Mesenteric fat pad (tissue), 1 donor: ENCODE measurements at places on chromosomes 3 and 15.

DNA sequence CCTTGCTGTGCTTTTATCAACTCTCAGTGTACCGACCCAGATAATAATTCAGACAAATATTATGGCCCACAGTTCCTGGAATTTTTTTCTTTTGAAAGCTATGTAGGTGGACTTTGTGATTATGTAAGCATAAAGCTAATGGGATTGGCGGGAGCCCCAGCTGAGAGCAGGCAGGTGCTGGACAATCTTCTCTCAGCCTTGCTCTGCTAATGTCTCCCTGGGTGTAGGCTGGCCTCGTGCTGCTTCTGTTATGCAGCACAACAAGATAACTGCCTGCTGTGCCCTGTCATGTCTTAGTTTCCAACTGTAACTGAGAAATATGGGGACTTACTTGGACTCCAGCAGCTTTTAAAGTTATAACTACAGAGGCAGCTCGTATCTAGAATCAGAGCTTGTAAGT, 415.0 kb downstream of the PDCD6IP start:
- DNase-seq, result no peak

GRCh38 chr3:142664311-142664710, 59.5 kb upstream of the TRPC1 start:
- DNase-seq, result no peak

- DNase-seq, result peak; percentile 45
Observed at GRCh38 chr3:9214185-9214584, 35.3 kb downstream of the SRGAP3 start.

GRCh38 chr3:12138044-12138443, 20.7 kb downstream of the TIMP4 start:
- no peak for DNase-seq

GRCh38 chr3:183277260-183277659, 24.2 kb downstream of the B3GNT5 start:
- DNase-seq, result no peak

GRCh38 chr3:133880886-133881455, 14.7 kb downstream of the RAB6B start:
- DNase-seq, result peak; percentile 67

- DNase-seq, result no peak
Observed at GRCh38 chr3:11386465-11387113, 114.4 kb downstream of the ATG7 start.

DNA sequence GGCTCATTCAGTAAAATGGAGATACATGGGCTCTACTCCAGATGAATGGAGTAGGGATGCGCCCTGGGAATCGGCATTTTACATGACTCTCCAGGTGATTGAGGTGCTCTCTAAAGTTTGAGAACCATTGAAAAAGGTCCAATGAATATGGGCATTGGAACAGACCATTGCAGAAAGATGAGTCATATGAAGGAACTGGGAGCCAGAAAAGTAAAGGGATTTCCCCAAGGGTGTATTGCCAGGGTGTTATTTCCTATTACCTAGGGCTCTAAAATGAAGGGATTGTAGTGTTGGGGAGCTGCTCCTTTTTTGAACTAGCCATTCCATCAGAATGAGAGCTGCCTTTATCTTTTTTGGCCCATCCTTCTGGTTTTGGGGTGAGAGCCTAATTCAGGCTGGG, 21.7 kb downstream of the CLDN11 start:
- no peak for DNase-seq

GRCh38 chr15:56249092-56249491, 5.4 kb upstream of the RFX7 start:
- no peak for DNase-seq

DNA sequence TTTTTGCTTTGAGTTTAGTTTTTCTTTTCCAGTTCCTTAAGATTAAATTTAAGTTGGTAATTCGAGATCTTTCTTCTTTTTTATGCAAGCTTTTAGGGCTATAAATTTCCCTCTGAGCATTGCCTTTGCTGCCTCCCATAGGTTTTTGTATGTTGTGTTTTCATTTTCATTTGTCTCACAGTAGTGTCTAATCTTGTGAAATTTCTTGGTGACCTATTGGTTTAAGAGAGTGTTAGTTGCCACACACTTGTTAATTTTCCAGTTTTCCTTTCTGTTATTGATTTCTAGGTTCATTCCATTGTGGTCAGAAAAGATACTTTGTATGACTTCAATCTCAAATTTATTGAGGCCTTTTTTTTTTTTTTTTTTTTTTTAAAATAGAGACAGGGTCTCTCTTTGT, 18.3 kb upstream of the IL20RB start:
- no peak for DNase-seq
